ENCODE measurements at places on chromosomes 16 and 17.

DNA sequence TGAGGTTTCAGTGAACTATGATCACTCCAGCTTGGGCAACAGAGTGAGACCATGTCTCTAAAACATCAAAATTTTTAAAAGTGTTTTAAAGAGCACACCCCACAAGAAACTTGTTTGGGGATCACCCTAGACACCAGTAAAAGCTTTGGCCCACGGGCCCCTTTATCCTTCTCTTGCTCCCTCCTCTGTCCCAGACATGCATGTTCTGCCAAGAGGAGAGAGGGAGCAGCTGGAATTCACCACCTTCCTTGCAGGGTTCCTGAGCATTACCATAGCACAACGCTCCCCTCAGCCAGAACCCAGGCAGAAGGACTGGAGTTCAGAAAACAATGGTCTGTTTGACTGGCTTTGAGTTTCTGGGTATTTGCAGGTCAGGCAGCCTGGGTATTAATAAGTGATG lies 214.3 kb upstream of the CDH5 start:
- DNase-seq = no peak

- no peak for DNase-seq
These were observed 127.8 kb downstream of the CDH8 start for GRCh38 chr16:61908426-61908825.

GRCh38 chr16:48158296-48158695 lies 2.5 kb upstream of the ABCC12 start:
- no peak for DNase-seq

GRCh38 chr17:1591474-1592090 lies 29.0 kb upstream of the PITPNA start:
- no peak for DNase-seq

GRCh38 chr17:36094746-36095145 lies 4.8 kb upstream of the CCL3 start:
- DNase-seq = no peak

DNA sequence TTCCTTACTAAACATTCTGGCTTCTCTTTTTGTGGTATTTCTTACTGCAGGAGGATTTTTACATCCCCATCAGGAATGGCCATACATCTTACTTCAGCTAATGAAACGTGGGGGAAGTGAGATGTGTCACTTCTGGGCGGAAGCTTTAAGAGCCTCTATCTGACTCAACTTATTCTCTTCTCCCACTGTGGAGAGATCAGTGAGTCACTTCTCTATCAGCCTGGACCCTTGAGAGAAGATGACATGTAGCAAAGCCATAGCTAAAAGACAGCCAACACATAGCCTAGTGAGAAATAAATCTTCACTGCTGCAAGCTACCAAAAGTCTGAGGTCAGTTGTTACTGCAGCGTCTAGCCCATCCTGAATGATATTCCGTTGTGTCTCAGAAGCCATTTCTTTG lies 1066.7 kb upstream of the RBFOX1 start:
- no peak for DNase-seq

- no peak for DNase-seq
These were observed 321.9 kb upstream of the PMFBP1 start for GRCh38 chr16:72493716-72494415.

DNA sequence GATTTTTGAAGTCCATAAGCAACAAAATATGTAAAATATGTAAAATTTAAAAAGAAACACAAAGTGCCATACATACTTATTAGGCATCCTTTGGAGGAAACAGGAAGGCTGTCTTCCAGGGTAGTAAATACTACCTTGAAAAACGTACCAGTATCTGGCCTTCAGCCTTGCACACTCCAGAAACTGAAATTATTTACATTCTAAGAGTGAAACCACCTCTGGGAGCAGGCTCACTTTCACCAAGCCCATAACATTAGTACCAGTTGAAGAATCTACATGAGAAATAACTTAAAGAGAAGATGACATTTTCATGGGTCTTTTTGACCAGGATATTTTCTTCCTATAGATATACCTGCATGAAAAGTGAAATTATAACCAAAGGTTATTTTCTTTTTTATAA lies 6.4 kb downstream of the KRTAP9-1 start:
- no peak for DNase-seq

GRCh38 chr16:535446-536405 lies 8.2 kb downstream of the CAPN15 start:
- DNase-seq = no peak

- no peak for DNase-seq
These were observed 518 bp downstream of the MT1E start for GRCh38 chr16:56625943-56626654.
